ENCODE measurements at places on chromosomes 1 and 21.

DNA sequence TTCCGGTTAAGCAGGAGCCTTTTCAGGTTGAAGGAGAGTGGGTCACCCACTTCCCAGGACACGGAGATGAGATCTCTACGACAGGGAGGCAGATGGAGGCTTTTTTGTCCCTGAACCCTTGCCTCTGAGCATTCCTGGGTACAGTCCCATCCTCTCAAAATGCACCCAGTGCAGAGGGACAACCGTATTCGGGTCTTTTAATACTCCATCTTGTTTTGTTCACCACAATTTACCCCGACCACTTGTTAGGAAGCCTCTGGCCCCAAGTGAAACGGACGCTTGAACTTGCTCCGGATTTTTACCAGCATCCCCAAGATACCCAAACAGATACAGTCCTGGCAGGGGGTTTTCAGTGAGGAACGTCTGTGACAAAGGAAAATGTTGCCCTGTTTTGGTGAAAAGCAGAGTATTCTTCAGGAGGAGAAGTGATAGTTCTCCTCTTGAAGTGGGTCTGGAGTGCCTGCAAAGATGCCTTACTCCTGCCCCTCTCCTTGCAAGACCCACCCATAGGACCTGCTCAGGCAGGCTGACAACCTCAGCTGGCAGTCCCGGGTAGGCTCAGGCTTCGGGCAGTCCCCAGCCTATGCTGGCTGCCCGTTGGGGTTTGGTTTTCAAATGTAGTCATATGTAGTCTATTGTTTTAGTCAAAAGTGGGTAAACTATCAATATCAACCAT lies 669 bp upstream of the ARL8A start:
- no peak for DNase-seq

DNA sequence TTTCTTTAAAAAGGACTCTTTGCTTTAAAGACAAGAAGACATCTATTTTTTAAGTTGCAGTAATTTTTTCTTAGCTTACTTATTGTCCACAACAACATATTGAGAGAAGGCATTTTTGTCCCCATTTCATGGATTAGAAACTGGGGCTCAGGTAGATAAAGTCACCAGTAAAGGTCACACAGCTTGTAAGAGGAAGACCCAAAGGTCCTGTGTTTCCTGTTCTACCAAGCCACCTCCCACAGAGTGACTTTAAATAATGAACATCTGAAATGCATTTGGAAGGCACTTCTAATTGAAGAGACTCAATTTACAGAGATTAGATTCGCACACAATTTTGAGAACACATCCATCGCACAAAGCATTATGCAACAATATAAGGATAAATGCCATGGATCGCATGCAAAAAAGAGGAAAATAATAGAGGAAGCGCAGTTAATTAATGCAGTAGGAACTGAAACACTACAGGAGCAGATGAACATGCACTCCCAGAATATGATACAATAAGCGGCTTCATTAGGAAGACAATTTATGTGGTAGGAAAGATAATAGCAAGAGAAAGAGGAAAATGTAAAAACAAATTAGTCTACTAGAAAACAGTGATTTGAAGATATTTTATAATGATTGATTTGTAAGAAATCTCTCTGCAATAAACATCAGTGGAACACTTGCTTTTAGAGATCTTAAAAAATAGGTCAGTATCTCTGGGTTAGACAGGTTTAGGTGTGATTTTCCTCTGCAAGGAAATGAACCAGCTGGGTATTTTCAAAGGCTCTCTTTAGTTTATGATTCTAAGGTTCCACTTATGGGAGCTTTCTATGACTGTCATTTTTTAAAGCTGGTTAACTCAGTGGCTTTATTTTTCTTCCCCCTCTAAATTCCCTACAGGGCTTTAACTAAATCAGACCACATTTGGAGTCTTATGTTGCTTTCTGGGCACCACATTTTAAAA lies 27.1 kb upstream of the CD2 start:
- no peak for DNase-seq

- DNase-seq, result no peak
Observed at GRCh38 chr1:181423301-181423918, 59.9 kb upstream of the CACNA1E start.

DNA sequence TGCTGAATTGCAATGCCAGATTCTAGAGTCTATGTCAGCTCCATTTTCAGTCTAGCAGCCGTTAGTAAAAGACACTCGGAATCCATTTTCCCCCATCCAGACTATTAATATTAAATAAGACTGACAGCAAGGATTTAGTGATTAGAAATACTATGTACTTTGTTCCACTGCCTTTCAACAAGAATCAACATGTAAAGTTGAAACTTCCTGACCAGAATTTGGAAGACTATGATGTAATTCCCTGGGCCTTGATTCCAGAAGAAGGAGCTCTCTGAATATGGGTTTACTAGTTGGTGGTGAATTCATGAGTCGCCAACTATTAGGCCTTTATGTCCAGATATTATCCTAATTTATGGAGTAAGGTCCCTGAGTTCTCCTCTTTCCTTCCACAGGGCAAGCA lies 24.8 kb downstream of the KDM1A start:
- DNase-seq, result no peak

GRCh38 chr1:2132222-2133038 lies 62.1 kb downstream of the FAAP20 start:
- no peak for DNase-seq

- no peak for DNase-seq
Observed at GRCh38 chr1:206924592-206925105, 2.9 kb upstream of the FCMR start.

- no peak for DNase-seq
Observed at GRCh38 chr1:61079296-61079897, 3.0 kb upstream of the NFIA start.

- DNase-seq, result no peak
Observed at GRCh38 chr1:31069392-31069791, 3.9 kb upstream of the PUM1 start.

- no peak for DNase-seq
Observed at GRCh38 chr1:243261390-243261789, 5.5 kb downstream of the SDCCAG8 start.

GRCh38 chr1:159421821-159422220 lies 10.2 kb upstream of the OR10J4 start:
- no peak for DNase-seq
